Esophagus squamous epithelium (tissue), 5 donors: ENCODE measurements at places on chromosomes 1 and 21.
A peak's percentile ranks its signal among the peaks of the same experiment; 100 is the strongest.

GRCh38 chr1:157862114-157863070 is 20.8 kb upstream of the CD5L start:
- DNase-seq: no peak

DNA sequence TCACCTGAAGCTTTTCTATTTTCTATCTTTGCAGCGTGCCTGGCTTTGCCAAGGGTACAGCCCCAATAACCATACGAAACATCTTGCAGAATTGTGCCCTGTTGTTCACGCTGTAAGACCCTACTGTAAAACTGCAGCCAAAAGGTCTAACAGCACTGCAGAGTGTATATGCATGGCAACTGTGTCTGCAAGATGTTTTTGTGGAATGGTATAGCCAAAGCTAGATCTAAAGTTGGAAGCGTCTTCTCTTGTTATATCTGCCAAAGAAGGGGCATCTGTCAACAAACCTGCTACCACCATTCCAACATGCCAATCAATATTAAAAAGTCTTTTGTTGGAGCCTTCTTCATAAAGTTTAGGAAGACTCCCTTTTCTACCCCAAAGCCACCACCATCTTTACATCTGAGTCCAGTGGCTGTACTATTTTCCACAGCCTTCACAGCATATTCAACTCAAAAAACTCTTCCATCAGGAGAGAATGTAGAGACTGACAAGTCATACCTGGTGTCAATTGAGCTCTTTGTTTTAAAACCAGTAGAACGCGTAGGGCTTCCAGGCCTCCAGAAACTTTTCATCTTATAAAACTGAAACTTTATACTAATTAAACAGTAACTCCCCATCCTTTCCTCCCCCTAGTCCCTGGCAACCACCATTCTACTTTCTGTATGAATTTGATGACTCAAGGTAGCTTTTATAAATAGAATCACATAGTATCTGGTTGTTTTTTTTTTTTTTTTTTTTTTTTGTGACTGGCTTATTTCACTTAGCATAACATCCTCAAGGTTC is 40.0 kb downstream of the ZSCAN20 start:
- no peak for DNase-seq

DNA sequence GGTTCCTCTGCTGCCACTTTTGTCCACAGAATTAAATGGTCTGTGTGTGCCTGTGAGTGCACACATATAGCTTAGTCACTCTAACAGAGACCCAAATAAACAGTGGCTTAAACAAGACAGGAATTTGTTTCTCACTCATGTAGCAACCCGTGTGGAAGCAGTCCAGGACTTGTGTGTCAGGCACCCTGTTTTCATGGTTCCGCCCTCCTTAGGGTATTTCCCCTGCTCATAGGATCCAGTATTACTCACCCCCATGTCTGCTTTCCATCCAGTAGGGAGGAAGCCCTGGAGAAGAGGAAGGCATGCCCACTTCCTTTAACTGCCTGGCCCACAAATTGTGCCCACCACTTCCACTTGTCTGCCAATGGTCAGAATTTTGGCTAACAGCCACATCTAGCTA is 41.3 kb upstream of the TACSTD2 start:
- DNase-seq: peak; percentile 4

DNA sequence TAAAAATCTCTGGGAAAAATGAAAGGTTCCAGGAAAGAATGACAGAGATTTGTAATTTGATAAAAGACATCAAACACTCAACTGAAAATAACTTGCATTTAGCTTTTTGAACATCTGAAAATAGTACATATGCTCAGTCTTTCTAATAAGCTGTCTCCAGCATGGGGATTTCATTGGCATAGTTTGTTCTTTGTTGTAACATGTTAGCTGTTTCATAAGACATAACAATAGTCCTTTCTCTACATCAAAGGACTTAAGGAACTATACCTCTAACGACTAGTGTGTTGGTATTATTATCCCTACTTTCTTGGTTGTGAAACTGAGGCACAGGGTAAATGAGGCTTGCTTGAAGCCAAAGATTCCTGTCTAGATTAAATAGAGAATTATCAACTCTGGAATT is 22.0 kb downstream of the EIF2B3 start:
- DNase-seq: no peak

- no peak for DNase-seq
Observed at GRCh38 chr1:214662223-214662785, 59.3 kb downstream of the CENPF start.

- no peak for DNase-seq
Observed at GRCh38 chr1:42784946-42785693, at the start of gene TMEM269. TMEM269 (plus strand) TSS chr1:42784991; CDS start chr1:42789894, 4,903 bp downstream.

GRCh38 chr1:156241311-156241811 is 623 bp upstream of the BGLAP start:
- no peak for DNase-seq

- no peak for DNase-seq
Observed at GRCh38 chr1:35725596-35725995, 6.9 kb upstream of the C1orf216 start.

DNA sequence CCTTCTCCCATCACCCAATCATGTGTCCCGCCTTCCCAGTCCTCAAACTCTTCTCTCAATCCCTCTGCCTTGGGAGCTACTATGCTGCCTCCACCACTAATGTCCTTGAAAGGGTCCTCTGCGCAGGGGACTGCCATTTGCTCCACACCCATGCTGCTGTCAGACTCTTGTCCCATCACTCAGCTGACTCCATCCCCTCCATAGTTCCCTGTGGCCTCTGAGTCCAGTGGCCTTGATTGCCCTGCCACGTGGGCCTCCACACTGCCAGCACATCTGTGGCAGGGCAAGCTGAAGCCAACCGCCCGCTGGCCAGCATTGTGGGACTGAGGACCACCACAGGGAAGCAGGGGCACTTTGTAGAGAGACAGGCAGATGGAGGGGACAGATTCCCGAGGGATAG is 1.3 kb upstream of the TNNT2 start:
- no peak for DNase-seq

- no peak for DNase-seq
Observed at GRCh38 chr1:18653916-18654315, 23.3 kb downstream of the PAX7 start.

DNA sequence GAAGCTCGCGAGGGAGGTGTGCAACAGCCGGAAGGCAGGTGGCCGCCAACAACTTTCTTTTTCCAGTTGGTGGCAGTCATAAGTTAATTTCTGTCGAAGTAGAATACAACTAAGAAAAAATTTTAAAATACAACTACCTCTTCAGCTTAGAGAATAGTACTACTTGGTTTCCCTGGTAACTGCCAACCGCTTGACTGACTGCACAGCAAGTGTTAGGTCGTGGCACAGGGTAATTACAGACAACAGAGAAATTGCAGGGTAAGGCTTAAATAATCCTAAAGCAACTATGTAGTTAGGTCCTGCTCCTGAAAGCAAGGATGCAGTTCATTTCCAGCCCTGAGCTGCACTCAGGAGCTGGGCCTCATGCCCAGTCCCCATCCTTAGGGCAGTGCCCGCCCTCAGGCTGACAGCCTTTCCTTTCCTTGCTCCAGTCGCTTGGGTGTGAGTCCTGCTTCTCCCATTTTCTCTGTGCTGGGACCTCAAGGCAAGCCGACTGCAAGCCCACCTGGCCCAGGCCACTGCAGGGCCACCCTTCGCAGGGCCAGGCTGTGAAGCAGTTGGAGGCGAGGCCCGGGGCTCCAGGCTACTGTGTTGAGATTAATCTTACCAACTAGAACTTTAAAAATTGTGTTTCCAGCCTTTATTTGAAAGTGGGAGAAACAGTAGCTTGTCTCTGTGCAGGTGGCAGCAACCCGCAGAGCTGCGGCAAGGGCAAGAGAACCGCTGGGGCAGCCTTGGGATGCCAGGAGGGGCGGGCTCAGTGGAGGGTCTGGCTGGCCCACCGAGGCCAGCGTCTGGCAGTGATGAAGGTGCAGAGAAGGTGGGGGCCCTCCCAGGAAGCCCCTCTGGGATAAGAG is 148.3 kb downstream of the PCBP3 start:
- DNase-seq: no peak

GRCh38 chr21:35984654-35985361 is 75.5 kb downstream of the SETD4 start:
- DNase-seq: no peak

GRCh38 chr1:230401101-230401500 is 25.0 kb downstream of the PGBD5 start:
- no peak for DNase-seq

DNA sequence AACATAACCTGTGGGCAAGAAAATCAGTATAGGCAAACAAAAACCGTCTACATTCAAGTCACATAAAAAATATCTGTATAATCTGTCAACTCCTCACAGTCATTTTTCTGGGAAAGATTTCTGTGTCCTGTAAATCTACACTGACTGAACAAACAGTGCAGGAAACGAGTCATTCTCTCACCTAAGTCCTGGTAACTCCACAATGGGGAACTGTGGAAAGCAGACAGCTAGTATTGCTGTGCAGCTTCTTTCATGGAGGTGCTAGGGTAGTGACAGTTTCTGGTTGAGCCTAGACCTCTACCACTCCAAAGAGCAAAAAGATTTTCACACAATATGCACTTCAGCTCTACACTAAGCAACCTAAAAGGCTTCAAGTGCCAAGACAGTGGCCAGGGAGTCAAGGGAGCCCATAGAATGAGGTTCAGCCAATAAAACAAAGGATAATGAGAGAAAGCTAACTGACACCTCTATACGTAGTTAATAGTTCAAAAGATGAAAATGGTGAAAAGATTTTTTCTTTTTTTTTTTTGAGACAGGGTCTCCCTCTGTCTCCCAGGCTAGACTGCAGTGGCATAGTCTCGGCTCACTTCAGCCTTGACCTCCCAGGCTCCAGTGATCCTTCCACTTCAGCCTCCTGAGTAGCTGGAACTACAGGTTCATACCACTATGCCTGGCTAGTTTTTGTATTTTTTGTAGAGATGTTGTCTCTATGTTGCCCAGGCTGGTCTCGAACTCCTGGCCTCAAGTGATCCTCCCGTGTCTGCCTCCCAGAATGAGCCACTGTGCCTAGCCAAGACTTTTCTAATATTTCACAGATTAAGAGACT is 5.5 kb downstream of the PTP4A2 start:
- DNase-seq: no peak

DNA sequence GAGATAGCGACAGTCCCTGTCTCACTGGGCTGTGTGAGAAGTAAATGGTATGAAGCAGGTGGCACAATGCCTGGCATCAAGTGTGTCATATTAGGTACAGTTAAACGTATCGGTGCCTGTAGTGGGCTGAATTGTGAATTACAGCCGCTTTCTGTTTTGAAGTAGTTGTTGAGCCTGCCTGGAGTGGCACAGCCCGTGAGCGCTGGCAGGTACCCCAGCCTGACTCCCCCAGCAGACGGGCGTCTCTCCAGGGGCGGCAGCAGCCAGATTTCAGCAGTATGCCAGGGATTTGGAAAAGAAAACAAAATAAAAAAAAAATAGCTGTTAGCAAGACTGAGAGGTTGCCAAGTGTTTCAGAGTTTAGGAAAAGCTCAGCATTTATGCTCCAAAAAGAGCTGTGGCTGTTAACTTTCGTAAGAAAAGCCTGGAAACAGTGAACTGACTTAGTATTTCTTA is 26.6 kb upstream of the GPR153 start:
- DNase-seq: no peak
